Sciatic nerve (tissue), 2 donors: ENCODE measurements at places on chromosomes 7 and 10.

DNA sequence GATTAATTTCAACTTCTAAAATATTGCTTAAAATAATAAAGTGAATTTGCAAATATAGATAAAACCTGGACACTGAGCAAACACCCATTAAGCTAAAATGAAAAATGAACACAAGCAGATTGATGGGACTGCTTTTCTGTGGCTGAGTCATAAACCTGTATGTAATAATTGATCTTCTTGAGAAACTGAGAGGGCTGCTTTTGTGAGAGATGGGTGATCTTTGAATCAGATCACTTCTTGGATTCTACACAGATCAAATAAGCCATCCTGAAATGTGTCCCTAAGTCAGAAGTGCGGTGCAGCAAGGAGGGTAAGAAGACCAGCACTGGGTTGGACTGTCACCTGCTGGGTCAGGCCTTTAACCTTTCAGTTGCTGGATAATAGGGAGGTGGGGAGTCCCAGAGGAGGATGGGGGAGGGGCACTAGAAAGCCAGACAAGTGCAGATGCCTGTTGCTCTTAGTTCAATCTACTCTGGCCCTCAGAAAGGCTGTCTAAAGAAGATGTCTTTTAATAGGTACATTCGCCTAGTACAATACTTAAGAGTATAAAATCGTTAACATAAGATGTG lies 178.2 kb upstream of the NAMPT start:
- DNase-seq = no peak

GRCh38 chr7:87591211-87591610 lies 9.5 kb downstream of the ABCB1 start:
- no peak for DNase-seq

- no peak for DNase-seq
Observed at GRCh38 chr10:11295492-11295891, 277.8 kb downstream of the CELF2 start.

DNA sequence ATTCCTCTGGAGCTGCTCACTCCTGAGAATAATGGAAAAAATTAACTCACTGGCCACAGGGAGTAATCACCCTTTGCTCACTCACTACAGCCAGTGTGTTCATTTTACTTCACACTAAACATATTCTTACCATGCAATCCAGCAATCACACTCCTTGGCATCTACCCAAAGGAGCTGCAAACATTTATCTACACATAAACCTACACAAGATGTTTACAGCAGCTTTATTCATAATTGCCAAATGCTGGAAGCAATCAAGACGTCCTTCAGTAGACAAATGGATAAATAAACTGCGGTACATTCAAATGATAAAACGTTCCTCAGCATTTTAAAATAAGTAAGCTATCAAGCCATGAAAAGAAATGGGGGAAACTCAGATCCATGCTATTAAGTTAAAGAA lies 34.2 kb upstream of the POM121L12 start:
- no peak for DNase-seq

- DNase-seq = no peak
Observed at GRCh38 chr7:133551466-133551865, 298.6 kb downstream of the EXOC4 start.

GRCh38 chr7:70177166-70177565 lies 578.9 kb downstream of the AUTS2 start:
- DNase-seq = no peak

- no peak for DNase-seq
Observed at GRCh38 chr7:129168231-129169021, 20.0 kb upstream of the SMO start.

GRCh38 chr10:26566525-26567350 lies 128.6 kb downstream of the APBB1IP start:
- no peak for DNase-seq

- peak; percentile 30 for DNase-seq
Observed at GRCh38 chr10:131731780-131732630, 168.8 kb upstream of the PPP2R2D start.

DNA sequence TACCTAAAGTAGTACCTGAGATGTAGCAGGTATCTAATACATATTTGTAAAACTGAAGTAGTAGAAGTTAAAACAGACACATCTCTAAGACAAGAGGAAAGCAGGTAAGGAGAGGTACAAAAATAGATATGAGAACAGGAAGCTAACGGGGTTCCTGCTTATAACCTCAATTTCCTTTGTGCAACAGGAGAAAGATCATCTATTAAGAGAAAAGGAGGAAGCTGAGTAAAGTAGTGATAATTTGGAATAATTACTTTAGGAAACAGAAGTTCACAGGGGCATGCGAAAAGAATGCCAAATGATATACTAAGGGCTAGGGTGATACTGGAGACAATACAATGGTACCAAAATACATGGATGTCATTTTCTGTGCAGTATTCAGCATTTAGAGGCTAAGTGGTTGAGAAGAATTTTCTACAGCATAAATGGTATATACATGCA lies 108.7 kb downstream of the NRBF2 start:
- no peak for DNase-seq

DNA sequence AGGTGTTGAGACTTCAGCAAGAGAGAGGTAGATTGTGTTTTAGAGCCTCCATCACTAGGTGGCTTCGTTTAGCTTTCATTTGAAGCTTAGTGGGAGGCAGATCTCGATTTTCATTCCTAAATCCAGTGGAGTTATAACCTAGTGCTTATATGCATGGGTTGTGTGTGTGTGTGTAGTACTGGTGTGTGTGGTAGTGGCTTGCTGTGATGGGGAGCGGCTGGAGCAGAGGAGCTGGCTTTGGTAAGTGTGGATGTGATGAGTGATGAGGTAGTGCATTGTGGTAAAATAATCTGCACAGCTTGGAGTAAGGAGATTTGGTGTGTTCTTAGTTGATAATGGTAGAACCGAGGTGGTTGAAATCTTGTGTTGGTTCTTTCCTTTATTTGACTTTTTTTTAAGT lies 43.2 kb downstream of the AP3M1 start:
- no peak for DNase-seq

GRCh38 chr10:107727767-107728317 lies 563.3 kb upstream of the SORCS1 start:
- no peak for DNase-seq

DNA sequence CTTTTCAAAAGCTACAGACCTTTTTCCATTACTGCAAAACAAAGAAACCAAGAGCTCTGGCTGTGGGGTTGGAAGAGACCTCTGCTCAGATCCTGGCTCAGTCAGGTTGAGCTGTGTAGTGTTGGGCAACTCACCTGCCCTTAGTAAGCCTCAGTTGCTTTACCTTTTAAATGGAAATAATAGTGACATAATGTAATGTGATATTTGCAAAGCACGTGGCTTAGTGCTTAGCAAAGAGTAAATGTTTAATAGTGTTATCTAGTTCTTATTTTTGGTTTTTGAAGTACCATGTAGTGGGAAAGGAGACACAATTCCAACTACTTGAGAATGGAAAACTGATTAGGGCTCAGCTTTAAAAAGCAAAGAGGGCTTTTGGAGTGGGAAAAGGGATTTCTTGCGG lies 100.2 kb downstream of the SVIL start:
- DNase-seq = no peak

GRCh38 chr10:99062591-99062990 lies 173.1 kb downstream of the HPSE2 start:
- DNase-seq = no peak

DNA sequence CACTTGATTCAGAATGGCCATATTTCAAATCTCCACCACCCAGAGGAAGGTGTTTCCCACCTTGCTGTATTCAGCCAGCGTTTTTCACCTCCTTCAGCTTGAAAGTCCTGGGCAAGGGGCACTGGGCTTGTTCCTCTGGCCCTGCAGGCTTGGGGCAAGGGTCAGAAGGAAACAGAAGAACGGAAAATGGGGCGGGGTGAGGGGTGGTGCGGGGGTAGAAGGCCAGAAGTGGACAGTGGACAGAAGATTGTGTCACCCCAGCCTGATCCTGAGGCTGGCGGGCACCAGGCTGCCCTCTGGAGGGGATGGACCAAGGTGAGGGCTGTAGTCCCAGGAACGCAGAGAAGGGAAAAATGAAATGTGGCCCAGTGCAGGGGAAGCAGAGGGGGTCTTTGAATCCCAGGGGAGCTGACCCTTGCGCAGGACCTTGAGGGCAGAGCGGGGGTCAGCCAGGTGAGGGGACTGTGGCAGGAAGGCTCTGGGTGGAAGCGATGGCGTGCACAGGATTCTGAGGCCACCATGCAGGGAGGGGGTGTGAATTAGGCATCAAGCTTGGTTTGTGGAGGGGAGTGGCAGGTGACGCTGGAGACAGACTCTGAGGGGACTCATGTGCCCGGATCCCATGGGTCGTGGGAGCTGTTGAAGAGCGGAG lies 23.0 kb downstream of the TMEM120A start:
- no peak for DNase-seq
